ENCODE measurements at places on chromosomes 3 and 15.

- H3K4me1 ChIP-seq: no peaks in the 10 kb centered on the region
- no peaks in the 10 kb centered on the region for H3K27me3 ChIP-seq
- H3K4me3 ChIP-seq: no peak overlapping the region
- no peaks in the 10 kb centered on the region for H3K36me3 ChIP-seq
- H3K27ac ChIP-seq: no peak overlapping the region
These were observed 271.4 kb upstream of the RARB start for GRCh38 chr3:25156626-25157025.

DNA sequence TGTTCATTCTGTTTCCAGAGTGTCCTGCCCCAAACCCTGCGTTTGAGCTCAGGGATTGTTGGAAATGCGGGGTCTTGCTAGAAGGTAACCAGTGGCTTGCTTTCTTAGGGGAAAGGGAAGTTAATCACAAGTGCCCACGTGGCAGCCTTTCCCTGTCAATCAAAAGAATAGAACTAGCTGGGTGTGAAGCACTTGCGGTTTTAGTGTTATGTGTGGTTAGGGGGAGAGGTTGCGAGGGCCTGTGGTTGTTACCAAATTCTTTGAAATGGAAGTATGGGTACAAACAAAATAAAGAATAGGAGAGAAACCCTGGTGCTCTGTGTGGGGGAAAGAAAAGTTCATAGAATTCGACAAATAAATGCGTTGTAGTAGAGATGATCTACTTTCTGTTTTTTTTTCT, 67.6 kb downstream of the FNDC3B start:
- peak overlapping the region; percentile 67 for H3K4me3 ChIP-seq
- H3K27me3 ChIP-seq: peaks cover 7% of the 10 kb centered on the region
- DNase-seq: peak; percentile 88
- peak overlapping the region; percentile 90 for H3K27ac ChIP-seq

GRCh38 chr3:186003610-186004009, 65.8 kb upstream of the TRA2B start:
- no peak overlapping the region for H3K27ac ChIP-seq
- no peaks in the 10 kb centered on the region for H3K36me3 ChIP-seq
- peaks cover 49% of the 10 kb centered on the region for H3K27me3 ChIP-seq
- H3K4me1 ChIP-seq: no peaks in the 10 kb centered on the region
- H3K4me3 ChIP-seq: no peak overlapping the region
- DNase-seq: no peak

DNA sequence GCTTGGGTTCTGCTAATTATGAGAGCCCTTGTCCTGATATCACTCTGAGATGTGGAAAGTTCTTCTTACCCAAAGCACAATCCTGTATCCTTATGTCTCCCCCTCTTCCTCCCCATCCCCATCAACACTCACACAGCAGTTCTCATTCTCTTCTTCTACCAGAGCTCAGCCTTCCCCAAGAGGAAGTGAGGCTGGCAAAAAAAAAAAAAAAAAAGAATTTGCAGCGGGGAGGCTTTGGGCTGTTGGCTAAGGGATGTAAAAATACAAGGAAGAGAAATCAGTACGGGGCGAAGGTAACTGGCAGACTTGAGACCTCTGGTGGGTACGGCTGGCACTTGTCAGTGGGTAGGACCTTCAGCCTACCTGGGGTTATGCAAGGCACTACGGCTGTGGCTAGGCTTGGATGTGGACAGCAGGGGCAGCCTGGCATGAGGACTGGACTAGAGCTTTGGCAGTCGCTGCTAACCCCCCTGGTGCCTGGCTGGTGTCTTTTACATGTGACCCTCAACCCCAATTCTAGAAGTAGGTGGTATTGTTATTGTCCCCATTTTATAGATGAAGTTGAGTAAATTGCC, 5.4 kb downstream of the VIPR1 start:
- no peak for DNase-seq
- no peak overlapping the region for H3K4me3 ChIP-seq
- peaks cover 19% of the 10 kb centered on the region for H3K4me1 ChIP-seq
- H3K36me3 ChIP-seq: no peaks in the 10 kb centered on the region
- H3K27ac ChIP-seq: no peak overlapping the region

GRCh38 chr15:55868707-55869106, 124.7 kb downstream of the NEDD4 start:
- H3K27me3 ChIP-seq: no peaks in the 10 kb centered on the region
- no peak for DNase-seq
- no peaks in the 10 kb centered on the region for H3K4me1 ChIP-seq

DNA sequence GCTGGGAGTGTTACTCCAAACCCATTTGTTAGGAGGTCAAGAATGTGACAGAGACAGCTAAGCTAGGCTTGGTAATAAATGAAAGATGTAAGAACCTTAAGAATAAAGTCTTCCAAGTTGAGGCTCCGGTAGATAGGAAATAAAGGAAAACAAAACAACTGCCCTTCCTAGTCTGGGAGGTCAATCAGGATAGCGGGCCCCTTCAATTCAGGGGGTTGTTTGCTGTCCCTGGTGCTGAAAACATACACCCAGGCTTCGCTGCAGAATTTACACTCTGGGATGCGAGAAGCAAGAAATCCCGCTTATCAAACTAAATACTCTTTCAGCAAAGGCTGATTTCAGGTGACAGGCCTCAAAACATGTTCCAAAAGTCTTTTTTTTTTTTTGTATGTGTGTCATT, 393.4 kb downstream of the NTRK3 start:
- DNase-seq: no peak
- no peaks in the 10 kb centered on the region for H3K27me3 ChIP-seq
- H3K4me1 ChIP-seq: no peaks in the 10 kb centered on the region
- H3K27ac ChIP-seq: no peak overlapping the region

- peaks cover 58% of the 10 kb centered on the region for H3K36me3 ChIP-seq
- DNase-seq: peak; percentile 43
- no peak overlapping the region for H3K4me3 ChIP-seq
- H3K27ac ChIP-seq: no peak overlapping the region
- no peaks in the 10 kb centered on the region for H3K27me3 ChIP-seq
These were observed 33.6 kb downstream of the HPS3 start for GRCh38 chr3:149163066-149163465.

DNA sequence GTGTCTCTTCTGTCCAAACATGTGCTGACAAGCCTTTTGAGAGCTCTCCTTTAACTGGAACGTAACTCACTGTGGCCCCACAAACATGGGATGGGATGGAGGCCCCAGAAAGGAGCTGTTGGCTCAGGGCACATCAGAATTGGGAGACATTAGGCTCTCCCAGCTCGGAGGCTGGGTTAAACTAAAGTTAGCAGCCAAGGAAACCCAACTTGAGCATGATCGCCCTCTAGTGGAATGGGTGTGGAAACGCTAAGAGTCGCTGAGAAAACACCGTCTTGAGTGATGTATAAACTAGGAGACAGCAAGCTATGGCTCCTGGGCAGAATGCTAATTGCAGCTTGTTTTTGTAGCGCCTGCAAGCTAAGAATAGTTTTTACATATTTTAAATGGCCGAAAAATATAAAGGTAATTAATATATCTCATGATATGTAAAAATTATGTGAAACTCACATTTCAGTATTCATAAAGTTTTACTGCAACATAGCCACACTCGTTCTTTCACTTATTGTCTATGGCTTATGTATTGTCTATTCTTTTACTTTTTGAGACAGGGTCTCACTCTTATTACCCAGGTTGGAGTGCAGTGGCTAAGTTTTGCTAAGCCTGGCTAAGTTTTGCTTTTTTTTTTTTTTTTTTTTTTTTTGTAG, 138.8 kb upstream of the HACD2 start:
- no peaks in the 10 kb centered on the region for H3K36me3 ChIP-seq
- H3K4me3 ChIP-seq: no peak overlapping the region
- no peaks in the 10 kb centered on the region for H3K4me1 ChIP-seq
- DNase-seq: peak; percentile 71
- no peak overlapping the region for H3K27ac ChIP-seq

DNA sequence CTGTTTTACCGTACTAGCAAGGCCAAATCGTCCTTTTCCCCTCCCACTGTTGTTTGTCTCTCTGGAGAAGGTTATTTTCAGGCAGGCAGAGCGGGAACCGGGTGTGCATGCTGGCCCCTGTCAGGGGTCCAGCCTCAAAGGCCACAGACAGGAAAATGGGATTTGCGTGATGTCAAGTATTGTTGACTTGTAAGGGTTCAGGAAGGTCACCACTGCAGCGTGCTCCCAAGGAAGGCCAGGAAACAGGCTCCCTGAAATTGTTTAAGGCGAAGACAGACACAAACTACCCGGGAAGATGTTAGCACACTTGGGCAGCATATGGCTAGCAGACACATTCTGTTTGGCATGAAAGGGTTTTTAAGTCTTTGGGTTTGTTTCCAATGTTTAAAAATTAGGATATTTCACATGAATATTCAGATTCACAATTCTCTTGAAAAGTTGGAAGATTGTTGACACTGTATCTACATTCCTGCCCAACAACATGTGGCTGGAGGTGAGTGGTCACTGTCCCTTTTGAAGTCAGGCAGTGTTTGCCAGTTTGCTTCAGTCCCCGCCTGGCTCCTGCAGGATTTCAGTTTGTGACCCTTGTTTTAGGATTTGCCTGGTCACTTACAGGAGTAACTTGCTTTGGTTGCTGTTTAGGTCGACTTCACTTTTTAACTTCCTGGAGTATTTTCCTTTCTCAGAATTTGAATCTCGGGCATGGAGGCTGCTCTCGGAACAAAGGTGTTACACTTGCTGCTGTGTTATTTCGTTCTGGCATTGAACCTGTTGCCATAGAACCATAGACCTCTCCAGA, 90.4 kb downstream of the BDH1 start:
- no peak overlapping the region for H3K4me3 ChIP-seq
- H3K4me1 ChIP-seq: peaks cover 2% of the 10 kb centered on the region
- peaks cover 72% of the 10 kb centered on the region for H3K27me3 ChIP-seq
- no peak overlapping the region for H3K27ac ChIP-seq

- no peak overlapping the region for H3K4me3 ChIP-seq
- no peaks in the 10 kb centered on the region for H3K36me3 ChIP-seq
- no peak overlapping the region for H3K27ac ChIP-seq
- no peak for DNase-seq
These were observed 177.9 kb upstream of the DPH6 start for GRCh38 chr15:35723852-35724251.

DNA sequence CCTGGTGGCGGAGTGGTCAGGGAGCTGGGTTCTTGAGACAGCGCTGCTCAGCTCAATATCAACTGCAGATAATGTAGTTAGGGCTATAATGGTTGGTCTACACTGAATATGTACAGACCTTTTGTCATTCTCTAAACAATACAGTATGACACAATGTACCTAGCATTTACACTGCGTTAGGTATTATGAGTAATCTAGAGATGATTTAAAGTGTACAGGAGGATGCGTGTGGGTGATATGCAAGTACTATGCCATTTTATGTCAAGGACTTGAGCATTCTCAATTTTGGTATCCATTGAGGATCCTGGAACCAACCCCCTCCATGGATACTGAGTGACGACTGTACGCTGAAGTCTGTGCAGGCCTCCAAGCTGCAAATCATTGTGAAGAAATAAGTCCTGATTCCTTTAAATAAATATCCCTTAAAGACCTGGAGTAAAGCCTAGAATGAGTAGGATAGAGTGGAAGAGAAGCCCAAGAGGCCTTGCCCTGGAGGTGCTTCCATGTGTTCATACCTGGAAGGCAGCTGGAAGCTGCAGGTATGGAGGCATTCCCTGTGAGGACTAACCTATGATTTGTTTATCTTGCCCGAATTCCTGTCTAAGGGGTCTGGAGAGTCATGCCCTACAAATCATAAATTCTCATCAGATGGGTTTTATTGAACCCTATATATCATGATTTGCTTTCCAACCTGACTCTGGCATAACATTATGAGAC, 15.7 kb upstream of the RTP1 start:
- no peak for DNase-seq
- H3K27me3 ChIP-seq: peaks cover 12% of the 10 kb centered on the region
- H3K4me1 ChIP-seq: peaks cover 12% of the 10 kb centered on the region
- H3K4me3 ChIP-seq: no peak overlapping the region

- no peaks in the 10 kb centered on the region for H3K4me1 ChIP-seq
- H3K27ac ChIP-seq: no peak overlapping the region
- H3K4me3 ChIP-seq: no peak overlapping the region
- H3K27me3 ChIP-seq: peaks cover 2% of the 10 kb centered on the region
- no peak for DNase-seq
These were observed 8.4 kb upstream of the CRTAP start for GRCh38 chr3:33105341-33105948.

GRCh38 chr3:108209579-108209978, 12.6 kb downstream of the IFT57 start:
- no peak for DNase-seq
- H3K27me3 ChIP-seq: no peaks in the 10 kb centered on the region
- H3K27ac ChIP-seq: no peak overlapping the region
- peaks cover 29% of the 10 kb centered on the region for H3K36me3 ChIP-seq

DNA sequence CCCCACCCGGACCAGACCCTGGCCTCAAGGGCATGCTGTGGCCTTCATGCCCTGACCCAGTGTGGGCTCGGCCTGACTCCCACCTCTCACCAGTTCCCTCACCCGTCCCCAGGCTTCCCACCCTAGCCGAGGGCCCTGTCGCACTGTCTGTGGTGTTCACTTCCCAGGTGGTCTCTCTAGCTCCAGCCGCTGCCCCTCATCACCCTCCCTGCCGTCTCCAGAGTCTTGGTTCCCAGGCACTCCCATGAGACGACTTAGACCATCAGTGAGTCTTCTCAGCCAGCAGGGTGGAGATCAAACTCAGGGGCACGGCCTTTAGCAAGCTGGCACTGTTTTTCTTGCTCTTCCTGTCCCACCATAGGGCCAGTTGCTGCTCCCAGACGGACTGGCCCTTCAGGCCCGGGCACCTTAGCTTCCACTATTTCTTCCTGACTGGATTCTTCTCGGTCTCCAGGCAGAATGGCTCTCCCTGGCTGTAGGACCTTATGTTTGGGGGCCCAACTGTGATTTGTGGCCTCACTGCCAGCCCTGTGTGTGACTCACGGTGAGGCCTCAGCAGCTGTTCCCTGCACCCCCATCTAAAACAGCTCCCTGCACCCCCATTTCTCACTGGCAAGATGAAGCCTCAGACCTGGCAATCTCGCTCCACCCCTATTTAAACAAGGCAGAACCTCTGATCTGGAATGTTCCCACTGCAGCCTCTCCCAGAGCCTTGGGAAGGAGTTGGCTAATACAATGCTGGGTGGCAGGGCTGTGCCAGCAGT, 9.4 kb upstream of the PCSK6 start:
- no peaks in the 10 kb centered on the region for H3K36me3 ChIP-seq
- no peak overlapping the region for H3K27ac ChIP-seq
- H3K4me1 ChIP-seq: peaks cover 30% of the 10 kb centered on the region
- peaks cover 68% of the 10 kb centered on the region for H3K27me3 ChIP-seq
- H3K4me3 ChIP-seq: no peak overlapping the region
- no peak for DNase-seq

DNA sequence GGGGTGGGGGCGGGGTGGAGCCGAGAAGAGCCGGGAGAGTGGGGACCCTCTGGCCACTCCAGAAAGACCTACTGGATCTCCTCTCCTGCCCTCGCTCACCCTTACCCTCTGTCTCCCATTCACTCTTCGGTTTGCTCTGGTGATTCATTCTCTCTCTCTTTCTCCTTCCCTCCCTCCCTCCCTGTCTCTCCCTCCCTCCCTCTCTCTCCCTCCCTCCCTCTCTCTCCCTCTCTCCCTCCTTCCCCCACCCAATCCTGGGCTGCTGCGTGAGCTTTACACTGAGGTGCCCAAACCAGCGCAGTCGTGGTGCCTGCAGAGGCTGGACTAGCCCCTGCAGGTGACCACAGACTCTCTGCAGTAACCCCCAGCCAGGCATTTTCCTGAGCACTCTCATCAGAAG, 32.2 kb upstream of the ADAMTS17 start:
- DNase-seq: no peak
- H3K4me1 ChIP-seq: no peaks in the 10 kb centered on the region

All from activated CD8-positive, alpha-beta memory T cell treated with anti-CD3 and anti-CD28 coated beads, Interleukin-2, amount 10 ng/mL, durations not matched to agents 7 days and 5 days (primary cell).